M059J (cell line): ENCODE measurements at places on chromosomes 12 and 14. TPM values are rescaled to one million over a fixed set of nuclear protein-coding genes. Genes with fewer than 3 reads are reported as not detected.

GRCh38 chr12:104751594-104751993 lies 206.5 kb downstream of the SLC41A2 start:
- DNase-seq = no peak

The TAS2R19 gene
- total RNA-seq = 0.22 TPM in 1 of 2 replicates, not detected in the other

The ART4 gene
- not detected in 2 replicates for total RNA-seq

DNA sequence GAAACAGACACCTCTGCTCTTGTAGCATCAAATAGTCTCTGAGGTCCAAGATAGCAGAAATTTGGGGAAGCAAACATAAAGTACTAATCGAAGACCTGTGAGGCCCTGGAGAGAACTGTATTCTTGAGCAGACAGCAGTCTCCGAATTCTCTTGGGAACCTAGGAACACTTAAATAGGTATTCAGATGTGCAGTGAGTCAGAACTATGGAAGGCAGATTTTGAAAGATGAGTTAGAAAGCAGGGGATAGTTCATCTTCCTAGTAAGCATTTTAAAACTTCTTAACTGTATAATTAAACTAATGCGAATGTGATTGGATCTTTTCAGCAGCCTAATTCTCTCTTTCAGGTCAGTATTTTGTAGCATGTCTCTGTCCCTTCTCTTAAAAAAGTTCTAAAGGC lies 30.6 kb downstream of the NAA30 start:
- no peak for DNase-seq

- no peak for DNase-seq
Observed at GRCh38 chr14:68951800-68952530, 27.1 kb downstream of the ACTN1 start.

The BEGAIN gene
- 7.2 and 17.1 TPM in 2 replicates for total RNA-seq

GRCh38 chr12:70486588-70486987 lies 120.5 kb downstream of the KCNMB4 start:
- no peak for DNase-seq

DNA sequence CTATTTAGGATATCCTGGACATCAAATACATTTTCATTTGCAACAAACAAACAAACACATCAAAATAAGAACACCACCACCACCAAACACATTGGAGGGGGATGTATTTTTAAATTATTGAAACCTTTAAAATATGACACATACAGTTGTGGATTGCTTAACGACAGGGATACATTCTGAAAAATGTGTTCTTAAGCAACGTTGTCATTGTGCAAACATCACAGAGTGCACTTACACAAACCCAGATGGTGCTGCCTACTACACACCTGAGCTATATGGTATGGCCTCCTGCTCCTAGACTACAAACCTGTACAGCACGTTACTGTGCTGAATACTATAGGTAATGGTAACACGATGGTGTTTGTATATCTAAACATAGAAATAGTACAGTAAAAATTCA lies 19.4 kb downstream of the PYGL start:
- DNase-seq = no peak

GRCh38 chr12:52874573-52875435 lies 26.0 kb upstream of the KRT78 start:
- peak; percentile 63 for DNase-seq

The NUMB gene
- total RNA-seq = 15.2 and 21.8 TPM in 2 replicates

DNA sequence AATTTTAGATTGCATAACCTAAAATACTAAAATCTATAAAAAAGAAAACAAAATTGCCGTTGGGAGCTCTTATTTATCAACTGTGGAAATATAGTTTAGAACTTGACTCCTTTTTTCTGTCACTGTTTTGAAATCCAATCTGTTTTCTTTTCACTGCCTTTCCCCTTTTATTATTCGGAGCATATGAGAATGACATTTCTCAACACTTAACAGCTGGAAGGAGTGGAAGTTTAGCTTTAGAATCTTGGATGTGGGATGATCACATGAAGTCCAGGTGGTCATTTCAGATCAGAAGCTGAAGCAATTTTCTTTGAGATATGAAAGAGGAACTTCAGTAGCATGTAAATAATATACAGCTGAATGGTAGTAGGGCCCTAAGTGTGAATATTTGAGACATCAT lies 16.7 kb downstream of the TRHDE start:
- DNase-seq = no peak

The MANSC4 gene
- not detected in 2 replicates for total RNA-seq

DNA sequence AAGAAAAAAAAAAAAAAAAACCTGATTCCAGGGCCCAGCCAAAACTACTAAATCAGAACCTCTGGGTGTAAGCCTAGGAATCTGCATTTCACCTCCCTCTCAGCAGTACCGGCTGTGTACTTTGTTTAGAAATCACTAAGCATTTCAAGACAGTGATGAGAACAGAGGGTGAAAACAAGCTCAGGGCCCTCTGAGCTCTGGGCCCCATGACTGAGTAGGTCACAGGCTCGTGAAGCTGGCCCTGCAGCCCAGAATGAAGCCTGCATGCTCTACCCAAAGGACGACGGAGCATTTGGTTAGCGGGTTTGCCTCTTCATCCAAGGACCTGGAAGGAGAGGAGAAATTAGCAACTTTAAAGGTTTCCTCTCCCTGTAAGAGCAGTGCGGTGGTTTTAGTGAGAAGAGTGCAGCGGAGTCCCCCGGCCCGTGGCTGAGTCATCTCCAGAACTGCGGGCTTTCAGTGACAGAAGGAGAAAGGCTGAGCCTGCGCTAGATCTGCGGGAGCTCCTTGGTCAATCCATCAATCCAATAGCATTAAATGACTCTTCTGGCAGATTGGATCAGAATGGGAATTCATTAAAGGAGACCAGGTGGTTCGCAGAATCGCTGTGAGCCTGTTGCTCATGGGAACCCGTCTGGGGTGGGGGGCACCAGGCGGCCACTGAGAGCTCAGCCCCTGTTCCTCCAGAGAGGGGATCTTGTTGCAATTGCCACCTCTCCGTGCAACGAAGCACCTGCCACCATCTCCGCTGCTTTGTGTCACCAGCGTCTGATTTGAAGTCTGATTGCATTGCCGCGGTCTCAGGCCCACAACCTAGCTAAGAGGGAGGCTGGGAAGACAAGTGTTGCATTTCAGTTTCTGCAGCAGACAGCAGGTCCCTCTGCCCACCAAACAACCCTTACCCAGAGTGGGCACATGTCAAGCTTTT lies 7.3 kb downstream of the IL31 start:
- DNase-seq = no peak

DNA sequence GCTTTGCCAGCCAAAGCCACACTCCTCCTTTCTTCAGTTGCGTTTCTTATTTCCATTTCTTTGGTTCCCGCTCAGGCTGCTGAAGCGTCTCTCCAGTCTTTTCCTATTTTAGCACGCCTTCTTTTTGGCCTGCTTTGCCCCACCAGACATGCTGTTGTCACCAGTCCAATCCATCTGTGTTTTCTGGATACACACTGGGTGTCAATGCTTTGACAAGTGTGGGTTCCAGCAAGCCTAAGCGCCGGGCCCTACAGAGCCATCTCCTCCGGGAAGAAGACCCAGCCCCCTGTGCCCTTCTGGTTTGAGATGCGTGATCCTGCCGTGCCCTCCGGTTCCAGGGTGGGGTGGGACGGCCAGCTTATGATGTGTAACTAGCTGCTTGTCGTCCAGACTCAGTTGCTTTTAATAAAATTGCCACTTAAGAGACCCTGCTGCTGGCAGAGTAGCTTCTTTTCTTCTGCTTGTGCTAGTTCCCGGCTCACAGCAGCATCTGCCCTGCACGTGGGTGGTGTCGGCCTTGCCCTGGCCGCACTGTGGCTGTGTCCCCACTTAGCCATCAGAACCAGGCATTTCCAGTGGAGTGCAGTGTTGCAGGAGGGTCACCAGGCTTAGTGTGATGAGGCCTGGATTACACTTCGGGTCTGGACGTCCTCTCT lies 29.7 kb downstream of the EML1 start:
- no peak for DNase-seq

- peak; percentile 68 for DNase-seq
Observed at GRCh38 chr14:71320734-71321573, 413.7 kb downstream of the PCNX1 start.

The GLTP gene
- total RNA-seq = 44.3 and 53.9 TPM in 2 replicates

GRCh38 chr12:11706509-11707379 lies 57.3 kb downstream of the ETV6 start:
- DNase-seq = no peak

- no peak for DNase-seq
Observed at GRCh38 chr14:99681101-99681831, 2.8 kb upstream of the CYP46A1 start.

The PNN gene
- total RNA-seq = 20.2 and 23.6 TPM in 2 replicates

The CALCOCO1 gene
- 28.3 and 47.3 TPM in 2 replicates for total RNA-seq

DNA sequence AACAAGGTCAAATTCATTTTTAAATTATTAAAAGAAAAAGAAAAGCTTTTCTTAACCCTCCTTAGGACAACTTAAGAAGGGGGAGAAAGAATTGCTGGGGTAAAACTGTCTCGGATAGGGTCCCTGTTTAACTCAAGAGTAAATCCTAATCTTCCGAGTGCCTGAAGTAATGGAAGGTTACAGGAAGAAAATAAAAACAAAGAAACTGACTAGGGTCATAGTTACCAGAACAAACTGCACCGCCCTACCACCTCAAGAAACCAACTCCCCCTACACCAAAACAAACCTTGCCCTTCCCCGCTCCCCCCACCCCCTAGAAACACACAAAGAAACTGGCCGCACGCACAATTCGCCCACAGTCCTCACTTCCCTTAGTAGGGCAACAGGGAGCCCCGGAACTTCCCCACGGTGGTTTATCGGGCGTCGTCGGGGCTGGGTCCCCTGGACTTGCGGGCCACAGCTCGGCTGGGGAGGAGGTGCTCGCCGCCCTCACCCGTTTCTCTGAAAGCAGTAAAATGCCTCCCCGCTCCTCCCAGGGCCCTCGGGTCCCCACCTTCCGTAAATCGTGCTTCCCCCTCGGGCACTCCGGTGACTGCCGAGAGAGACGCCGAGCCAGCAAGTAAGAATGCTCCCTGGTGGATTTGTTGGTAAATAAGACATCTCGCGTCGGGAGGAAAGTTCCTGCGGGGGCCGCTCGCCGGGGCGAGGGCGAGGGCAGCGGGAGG lies 2.4 kb downstream of the SINHCAF start:
- DNase-seq = peak; percentile 61

DNA sequence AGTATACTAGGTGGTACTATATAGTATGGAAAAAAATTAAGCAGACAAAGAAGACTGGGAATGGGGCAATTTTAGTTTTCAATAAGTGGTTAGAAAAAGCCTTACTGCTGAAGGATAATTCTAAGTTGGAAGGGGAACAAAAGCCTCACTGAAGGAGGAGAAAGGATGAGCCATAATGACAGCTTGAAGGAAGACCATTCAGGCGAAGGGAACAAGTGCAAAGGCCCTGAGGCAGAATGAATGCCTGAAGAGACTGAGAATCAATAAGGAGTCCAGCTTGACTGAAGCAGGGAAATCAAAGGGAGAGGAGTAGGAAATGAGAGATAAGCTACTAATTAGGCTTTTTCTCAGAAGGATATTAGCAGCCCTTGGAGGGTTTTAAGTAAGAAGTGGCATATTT lies 28.5 kb downstream of the PPP1R13B start:
- no peak for DNase-seq

- no peak for DNase-seq
Observed at GRCh38 chr12:109535863-109536250, 37.4 kb downstream of the MMAB start.

DNA sequence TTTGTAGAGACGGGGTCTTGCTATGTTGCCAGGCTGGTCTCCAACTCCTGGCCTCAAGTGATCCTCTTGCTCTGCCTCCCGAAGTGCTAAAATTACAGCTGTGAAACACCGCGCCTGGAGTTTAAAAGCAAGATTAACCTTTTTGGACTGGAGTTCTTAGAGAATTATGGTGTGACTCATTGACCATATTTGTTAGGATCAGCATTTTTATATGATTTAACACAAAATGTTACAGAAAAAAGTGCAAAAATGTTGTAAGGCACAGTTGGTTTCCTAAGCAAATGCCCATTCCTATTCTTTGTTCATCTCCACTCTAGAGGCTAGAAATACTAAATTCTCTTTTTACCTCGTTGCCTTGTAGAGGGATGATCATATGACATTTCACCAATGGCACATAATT lies 27.6 kb downstream of the SLC35E3 start:
- DNase-seq = no peak

GRCh38 chr12:119222222-119222951 lies 43.7 kb downstream of the HSPB8 start:
- DNase-seq = no peak

- DNase-seq = no peak
Observed at GRCh38 chr14:30295980-30296379, 263.0 kb upstream of the G2E3 start.

- DNase-seq = peak; percentile 27
Observed at GRCh38 chr12:12985817-12986408, 14.2 kb downstream of the HEBP1 start.

DNA sequence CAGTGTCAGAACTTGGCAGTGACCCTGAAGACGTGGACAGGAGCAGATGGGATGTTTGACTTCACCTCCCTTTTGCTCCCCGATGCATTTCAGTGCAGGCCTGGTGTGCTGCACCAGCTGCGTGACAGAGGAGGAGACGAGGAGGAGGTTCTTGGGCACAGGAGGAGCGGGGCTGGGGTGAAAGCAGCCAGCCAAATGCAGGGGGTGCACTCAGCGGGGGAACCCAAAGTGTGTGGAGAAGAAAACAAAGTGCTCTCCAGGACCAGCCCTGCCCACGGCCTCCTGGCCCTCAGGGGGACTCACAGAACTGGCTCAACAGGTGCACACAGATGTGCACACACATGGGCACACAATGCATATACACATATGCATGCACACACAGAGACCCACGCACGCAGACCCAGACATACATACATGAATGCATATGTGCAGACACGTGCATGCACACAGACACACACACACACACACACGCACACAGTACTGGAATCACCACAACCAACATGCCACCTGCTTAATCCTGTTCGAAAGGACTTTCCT lies 91.7 kb upstream of the SFSWAP start:
- DNase-seq = no peak

The NDUFA12 gene
- total RNA-seq = 249 and 426 TPM in 2 replicates

DNA sequence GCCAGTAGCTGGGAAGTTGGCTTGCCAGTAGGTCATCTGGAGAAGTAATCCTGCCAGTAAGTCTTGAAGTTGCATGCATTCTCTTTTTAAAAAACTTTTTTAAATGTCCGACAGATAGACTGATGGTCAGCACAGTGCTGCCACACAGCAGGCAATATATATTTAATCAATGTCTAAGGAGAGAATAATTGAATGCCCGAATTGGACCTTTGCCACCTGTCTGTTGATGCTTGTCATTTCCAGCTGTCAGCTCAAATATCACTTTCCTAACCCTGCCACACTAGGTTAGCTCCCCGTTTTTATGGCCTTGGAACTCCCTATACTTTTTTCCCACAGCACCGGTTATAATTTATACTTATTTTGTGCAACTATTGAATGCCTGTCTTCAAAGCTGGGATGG lies 2.1 kb upstream of the SLC15A4 start:
- no peak for DNase-seq

- DNase-seq = peak; percentile 94
Observed at GRCh38 chr12:124720681-124721500, 142.8 kb downstream of the SCARB1 start.

The OTOGL gene
- total RNA-seq = 0.15 and 0.71 TPM in 2 replicates

The NPAS3 gene
- total RNA-seq = 1.2 and 2.7 TPM in 2 replicates

DNA sequence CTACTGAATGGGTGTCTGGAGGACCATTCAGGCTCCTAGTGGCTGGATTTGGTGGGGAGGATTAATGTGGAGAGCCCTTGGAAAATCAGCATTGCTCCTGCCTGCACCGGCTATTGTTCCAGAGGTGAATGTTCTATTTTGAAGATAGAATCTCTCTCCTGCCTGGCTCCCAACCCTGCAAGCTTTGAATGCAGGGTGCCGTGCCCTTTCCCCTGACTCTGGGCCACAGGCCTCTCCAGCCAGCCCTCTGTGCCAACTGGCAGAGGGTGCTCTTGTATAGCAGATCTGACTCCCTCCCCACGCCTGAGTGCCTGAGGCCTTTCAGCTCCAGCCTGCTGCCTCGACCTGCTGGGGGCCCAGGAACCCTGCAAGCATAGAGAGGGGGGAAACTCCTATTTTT lies 106.8 kb downstream of the TMEM260 start:
- DNase-seq = no peak

The KIF26A gene
- not detected in 2 replicates for total RNA-seq
